Glutamatergic neuron (in vitro differentiated cells): ENCODE measurements at places on chromosomes 2 and 18. TPM values are rescaled to one million over a fixed set of nuclear protein-coding genes. Genes with fewer than 3 reads are reported as not detected.

- no peak overlapping the region for H3K4me3 ChIP-seq
- DNase-seq = peak; percentile 41
- no peaks in the 10 kb centered on the region for H3K4me1 ChIP-seq
- H3K36me3 ChIP-seq = peaks cover 11% of the 10 kb centered on the region
- no peak overlapping the region for H3K27ac ChIP-seq
Measured at GRCh38 chr2:208466151-208466919, 59.7 kb downstream of the PTH2R start.

Gene IL1RN
- total RNA-seq = not detected

Gene FBXO15
- 0.76 TPM for total RNA-seq

Gene EPB41L3
- 368 TPM for total RNA-seq

Gene POTEC
- not detected for total RNA-seq

- H3K36me3 ChIP-seq = no peaks in the 10 kb centered on the region
- H3K4me1 ChIP-seq = peaks cover 77% of the 10 kb centered on the region
Measured at GRCh38 chr2:7012141-7012764, 95.0 kb downstream of the RNF144A start.

Gene PMAIP1
- total RNA-seq = 12.6 TPM

Gene SP140
- not detected for total RNA-seq

Gene ALPI
- not detected for total RNA-seq
